ENCODE measurements at places on chromosomes 13 and 19. TPM values are rescaled to one million over a fixed set of nuclear protein-coding genes. Genes with fewer than 3 reads are reported as not detected.

The ARHGEF1 gene
- 112 TPM for total RNA-seq

The C3 gene
- total RNA-seq = 1.5 TPM

The CGB1 gene
- not detected for total RNA-seq

The PRODH2 gene
- total RNA-seq = 5.3 TPM

The SLC5A5 gene
- total RNA-seq = not detected

The DAND5 gene
- not detected for total RNA-seq

The LRP3 gene
- 50.1 TPM for total RNA-seq

The SPACA4 gene
- total RNA-seq = not detected

The ZNF546 gene
- total RNA-seq = 5.1 TPM

The ZNF486 gene
- 29.6 TPM for total RNA-seq

The TMEM255B gene
- total RNA-seq = 1.5 TPM

The KIR2DL3 gene
- total RNA-seq = not detected

The KRTDAP gene
- 1.6 TPM for total RNA-seq

The PDX1 gene
- 303 TPM for total RNA-seq

The CD22 gene
- total RNA-seq = 5.1 TPM

The ACTMAP gene
- 21.1 TPM for total RNA-seq

The KLK8 gene
- total RNA-seq = not detected

The SELENOV gene
- total RNA-seq = 6.5 TPM

DNA sequence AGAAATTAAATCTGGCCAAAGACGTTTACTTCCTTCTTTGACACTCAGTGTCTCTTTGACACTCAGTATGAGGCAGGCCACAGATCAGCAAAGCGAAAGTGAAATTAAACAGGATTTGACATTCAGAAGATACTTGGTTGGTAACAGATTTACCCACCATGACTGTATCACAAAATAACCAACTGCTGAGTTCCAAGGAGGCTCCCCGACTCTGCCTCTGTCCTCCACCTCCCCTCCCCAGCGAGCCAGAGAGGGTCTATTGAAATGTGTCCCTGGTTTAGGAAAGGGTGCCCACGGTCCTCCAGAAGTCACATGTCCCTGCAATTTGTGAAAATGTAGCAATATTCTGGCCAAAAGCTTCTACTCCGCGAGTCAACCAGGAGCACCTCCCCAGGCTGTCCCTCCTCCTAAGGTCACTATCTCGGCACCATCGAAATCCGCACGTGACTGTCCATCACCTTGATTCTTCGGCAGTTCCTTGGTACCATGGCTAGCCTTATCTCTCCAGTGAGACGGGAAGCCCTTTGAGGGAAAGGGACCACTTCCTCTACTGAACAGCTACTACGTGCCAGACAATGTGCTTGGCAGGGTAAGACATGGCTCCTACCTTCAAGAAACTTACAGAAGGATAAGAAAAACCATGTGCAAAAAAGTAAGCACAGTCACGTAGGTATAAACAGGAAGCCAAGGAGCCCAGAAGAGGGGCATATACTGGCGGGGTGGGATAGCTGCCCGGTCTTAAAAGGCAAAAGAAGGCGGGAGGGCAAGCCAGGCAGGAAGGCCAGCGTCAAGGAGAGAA lies 1.5 kb downstream of the N4BP2L1 start:
- H3K36me3 ChIP-seq = peaks cover 19% of the 10 kb centered on the region
- peaks cover 17% of the 10 kb centered on the region for H3K4me1 ChIP-seq
- peaks cover 8% of the 10 kb centered on the region for H3K27me3 ChIP-seq
- H3K4me3 ChIP-seq = peak overlapping the region; percentile 79
- peak overlapping the region; percentile 93 for H3K27ac ChIP-seq

GRCh38 chr19:29040951-29041350 lies 172.0 kb downstream of the UQCRFS1 start:
- H3K27ac ChIP-seq = no peak overlapping the region
- no peaks in the 10 kb centered on the region for H3K4me1 ChIP-seq
- H3K27me3 ChIP-seq = peaks cover 12% of the 10 kb centered on the region
- no peaks in the 10 kb centered on the region for H3K36me3 ChIP-seq

DNA sequence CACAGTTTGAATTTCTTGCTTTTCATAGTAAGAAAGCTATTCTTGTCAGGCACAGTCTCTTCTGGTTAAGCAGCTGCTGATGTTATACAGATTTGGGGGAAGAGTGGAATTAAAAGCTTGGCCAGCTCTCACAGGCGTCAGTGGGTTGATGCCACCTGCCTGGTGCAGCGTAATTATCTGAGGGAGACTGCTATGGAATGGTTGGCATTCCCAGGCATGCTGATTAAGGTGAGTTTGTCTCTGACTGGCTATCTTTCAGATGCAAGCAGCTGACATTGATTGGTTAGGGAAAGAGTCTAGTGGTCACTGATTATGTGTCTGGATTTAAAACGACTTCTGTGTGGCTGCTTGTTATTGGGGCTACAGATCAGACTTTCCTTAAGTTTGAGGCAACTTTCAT lies 948.4 kb downstream of the UQCRFS1 start:
- H3K27ac ChIP-seq = no peak overlapping the region
- H3K4me3 ChIP-seq = no peak overlapping the region
- no peaks in the 10 kb centered on the region for H3K36me3 ChIP-seq
- no peaks in the 10 kb centered on the region for H3K27me3 ChIP-seq

- no peaks in the 10 kb centered on the region for H3K27me3 ChIP-seq
- peaks cover 2% of the 10 kb centered on the region for H3K36me3 ChIP-seq
- no peak for DNase-seq
- H3K4me1 ChIP-seq = no peaks in the 10 kb centered on the region
- no peak overlapping the region for H3K4me3 ChIP-seq
Measured at GRCh38 chr19:23905771-23906170, 8.9 kb upstream of the ZNF726 start.

DNA sequence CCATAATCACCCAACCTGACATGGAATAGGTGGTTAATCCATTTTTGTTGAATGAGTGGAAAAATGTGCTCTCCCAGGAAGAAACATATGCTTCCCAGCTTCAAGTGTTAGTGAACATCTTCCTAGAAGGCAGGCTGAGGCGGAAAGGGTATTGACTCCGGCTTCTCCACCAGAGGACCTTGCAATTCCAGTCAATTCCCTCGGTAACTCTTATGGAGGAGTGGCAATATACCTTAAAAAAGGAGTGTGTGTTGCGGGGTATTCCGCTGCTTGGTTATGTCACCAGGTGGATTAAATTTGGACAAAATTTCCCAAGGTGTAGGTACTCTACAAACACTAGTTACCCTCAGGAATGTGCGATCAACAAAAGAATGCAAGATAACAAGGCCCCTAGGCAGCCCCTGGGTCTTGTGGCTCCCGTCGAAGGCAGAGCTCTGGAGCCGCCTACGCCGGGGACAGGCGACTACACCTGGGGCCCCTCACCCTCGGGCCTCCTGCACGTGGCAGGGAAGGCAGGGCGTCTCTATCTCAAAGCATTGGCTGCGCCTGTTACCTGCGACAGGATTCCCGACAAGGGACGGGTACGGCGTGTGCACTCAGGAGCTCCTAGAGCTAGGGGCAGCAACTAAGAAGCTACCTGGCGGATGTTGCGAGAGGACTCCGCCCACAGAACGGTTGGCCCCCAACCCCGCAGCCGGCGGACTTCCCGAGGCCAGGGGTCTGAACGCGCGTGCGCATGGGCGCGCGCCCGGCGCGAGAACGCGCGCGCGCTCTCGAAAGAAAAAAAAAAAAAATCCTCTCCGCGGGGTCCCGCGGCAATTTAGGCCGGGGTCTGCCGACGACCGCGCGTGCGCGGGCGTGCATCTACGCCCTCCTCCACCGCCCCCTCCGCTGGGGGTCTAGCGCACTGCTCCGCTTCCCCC lies at the start of gene WDR87:
Gene WDR87 (minus strand): TSS at position 649 of the 923 bp plus-strand sequence. CDS start 8,355 bp downstream, outside the sequence.
- peaks cover 2% of the 10 kb centered on the region for H3K36me3 ChIP-seq
- peak within 1 kb of the TSS; percentile 89 for H3K4me3 ChIP-seq
- peak; percentile 71 for DNase-seq
- H3K27me3 ChIP-seq = no peaks in the 10 kb centered on the region

GRCh38 chr13:102869948-102870676 lies 24.3 kb downstream of the ERCC5 start:
- H3K27me3 ChIP-seq = no peaks in the 10 kb centered on the region
- H3K27ac ChIP-seq = peak overlapping the region; percentile 37
- no peak for DNase-seq
- peaks cover 26% of the 10 kb centered on the region for H3K36me3 ChIP-seq
- no peak overlapping the region for H3K4me3 ChIP-seq

GRCh38 chr13:66700117-66700601 lies 530.0 kb downstream of the PCDH9 start:
- DNase-seq = no peak
- no peak overlapping the region for H3K4me3 ChIP-seq
- H3K27ac ChIP-seq = no peak overlapping the region
- H3K4me1 ChIP-seq = peaks cover 4% of the 10 kb centered on the region

GRCh38 chr13:64675255-64675892 lies 2554.8 kb downstream of the PCDH9 start:
- H3K27me3 ChIP-seq = no peaks in the 10 kb centered on the region
- H3K4me3 ChIP-seq = no peak overlapping the region
- H3K4me1 ChIP-seq = peaks cover 13% of the 10 kb centered on the region

- no peak overlapping the region for H3K27ac ChIP-seq
- no peaks in the 10 kb centered on the region for H3K4me1 ChIP-seq
- H3K27me3 ChIP-seq = peaks cover 4% of the 10 kb centered on the region
- no peak overlapping the region for H3K4me3 ChIP-seq
- H3K36me3 ChIP-seq = no peaks in the 10 kb centered on the region
Measured at GRCh38 chr13:31372454-31372853, 172.7 kb downstream of the B3GLCT start.

DNA sequence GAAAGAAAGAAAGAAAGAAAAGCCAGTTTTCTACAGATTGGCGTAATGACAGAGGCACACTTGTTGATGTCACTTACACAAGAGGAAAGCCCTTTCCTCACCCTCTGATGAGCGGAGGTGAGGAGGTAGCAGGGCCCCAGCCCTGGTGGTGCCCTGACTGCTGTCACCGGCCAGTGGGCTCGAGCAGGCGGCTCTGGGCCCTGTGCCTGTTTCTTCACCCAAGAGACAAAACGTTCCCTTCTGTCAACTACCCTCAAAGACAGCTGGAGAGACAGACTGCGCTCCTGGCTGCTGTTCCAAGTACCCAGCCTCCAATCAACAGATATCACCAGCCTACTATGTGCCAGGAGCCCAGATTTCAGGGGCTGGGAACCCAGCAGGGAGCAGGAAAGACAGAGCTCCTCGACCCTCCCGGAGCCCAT lies 10.1 kb downstream of the EPS15L1 start:
- peaks cover 39% of the 10 kb centered on the region for H3K4me1 ChIP-seq
- no peak for DNase-seq
- no peak overlapping the region for H3K4me3 ChIP-seq
- no peak overlapping the region for H3K27ac ChIP-seq
- no peaks in the 10 kb centered on the region for H3K27me3 ChIP-seq

- no peaks in the 10 kb centered on the region for H3K36me3 ChIP-seq
- H3K4me1 ChIP-seq = peaks cover 8% of the 10 kb centered on the region
- H3K27me3 ChIP-seq = peaks cover 74% of the 10 kb centered on the region
- DNase-seq = no peak
Measured at GRCh38 chr19:12838886-12839756, 806 bp downstream of the MAST1 start.

DNA sequence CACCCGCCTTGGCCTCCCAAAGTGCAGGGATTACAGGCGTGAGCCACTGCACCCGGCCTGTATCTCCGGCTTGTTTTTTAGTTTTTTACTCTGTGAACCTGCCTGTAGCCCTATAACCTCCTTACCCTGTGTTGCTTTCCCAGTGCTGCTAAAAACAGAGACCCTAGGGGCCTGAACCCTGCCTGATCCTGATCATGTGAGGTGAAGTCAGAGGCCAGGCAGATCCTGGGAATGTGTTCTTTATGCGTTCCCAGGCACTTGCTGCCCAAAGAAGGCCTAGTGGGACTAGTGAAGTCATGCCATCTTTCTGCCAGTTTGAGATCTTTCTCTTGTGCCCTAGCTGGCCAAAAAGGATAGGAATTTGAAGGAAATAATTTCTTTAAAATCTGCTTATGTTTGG lies 4.6 kb downstream of the UBA2 start:
- H3K4me3 ChIP-seq = no peak overlapping the region
- H3K36me3 ChIP-seq = peaks cover 9% of the 10 kb centered on the region
- H3K27me3 ChIP-seq = no peaks in the 10 kb centered on the region
- DNase-seq = no peak
- H3K4me1 ChIP-seq = peaks cover 16% of the 10 kb centered on the region

DNA sequence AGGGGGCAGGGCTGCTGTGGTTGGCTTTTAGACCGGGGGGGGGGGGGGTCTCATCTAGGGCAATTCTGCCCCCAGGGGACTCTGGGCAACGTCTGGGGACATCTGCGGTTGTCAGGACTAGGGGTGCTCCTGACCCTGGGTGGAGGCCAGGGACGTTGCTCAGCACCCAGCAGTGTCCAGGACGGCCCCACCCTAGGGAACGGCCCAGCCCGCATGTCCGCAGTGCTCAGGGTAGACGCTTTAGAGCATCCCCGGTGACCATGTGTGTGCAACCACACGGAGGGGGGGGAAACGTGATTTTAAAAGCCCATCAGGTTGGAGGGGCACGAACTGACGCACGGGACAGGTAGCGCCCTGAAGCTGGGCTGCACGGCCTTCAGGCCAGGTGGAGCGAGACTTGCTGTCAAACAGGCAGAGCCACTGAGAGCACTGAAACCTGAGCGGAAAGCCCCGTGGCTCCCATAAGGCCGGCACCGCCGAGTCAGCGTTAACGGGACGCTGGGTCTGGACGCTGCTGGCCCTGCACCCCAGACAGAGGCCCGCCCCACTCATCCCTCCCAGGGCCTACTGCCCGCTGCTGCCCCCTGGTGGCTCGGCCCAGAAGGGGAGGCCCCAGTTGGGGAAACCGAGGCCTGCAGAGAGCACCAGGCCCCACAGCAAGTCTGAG lies 8.3 kb downstream of the CACTIN start:
- H3K4me1 ChIP-seq = no peaks in the 10 kb centered on the region
- H3K27ac ChIP-seq = no peak overlapping the region
- H3K36me3 ChIP-seq = no peaks in the 10 kb centered on the region
- DNase-seq = peak; percentile 41
- no peaks in the 10 kb centered on the region for H3K27me3 ChIP-seq

DNA sequence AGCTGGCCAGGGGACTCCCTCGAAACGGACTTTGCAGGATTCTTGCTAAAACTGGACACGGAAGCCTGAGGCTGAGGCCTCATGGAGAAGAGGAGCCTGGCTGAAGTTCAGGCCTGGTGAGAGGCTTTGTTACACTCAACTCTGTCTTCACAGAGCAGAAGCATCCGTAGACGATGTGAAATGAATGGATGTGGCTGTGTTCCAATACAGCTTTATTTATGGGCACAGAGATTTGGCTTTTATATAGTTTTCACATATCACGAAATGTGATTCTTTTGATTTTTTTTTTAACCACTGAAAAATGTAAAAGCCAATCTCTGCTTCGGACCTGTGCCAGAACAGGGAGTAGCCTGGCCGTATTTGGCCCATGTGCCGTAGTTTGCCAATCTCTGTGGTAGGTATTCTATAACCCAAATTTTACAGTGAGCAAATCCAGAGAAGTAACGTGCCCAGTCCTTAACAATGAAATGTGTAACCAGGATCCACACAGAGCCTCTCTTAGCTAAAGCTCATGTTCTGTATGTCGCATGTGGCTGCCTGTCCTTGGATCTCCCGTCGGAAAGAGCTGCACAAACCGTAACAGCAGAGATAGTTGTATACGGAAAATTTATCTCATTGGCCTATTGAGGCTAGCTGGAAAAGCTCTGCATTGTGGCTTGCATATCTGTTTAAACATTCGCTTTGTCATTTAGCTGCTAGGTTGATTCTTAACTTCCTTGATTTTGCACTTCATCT lies 171.6 kb upstream of the RNF113B start:
- peaks cover 3% of the 10 kb centered on the region for H3K4me1 ChIP-seq
- no peak overlapping the region for H3K4me3 ChIP-seq
- no peaks in the 10 kb centered on the region for H3K27me3 ChIP-seq
- DNase-seq = no peak

- H3K36me3 ChIP-seq = no peaks in the 10 kb centered on the region
- no peak for DNase-seq
- no peaks in the 10 kb centered on the region for H3K27me3 ChIP-seq
- H3K27ac ChIP-seq = no peak overlapping the region
- H3K4me3 ChIP-seq = no peak overlapping the region
Measured at GRCh38 chr13:83085186-83085900, 796.9 kb downstream of the SLITRK1 start.
